ENCODE measurements at places on chromosomes 3 and 15.
A peak's percentile ranks its signal among the peaks of the same experiment; 100 is the strongest.

GRCh38 chr3:69741032-69741767, 1.9 kb downstream of the MITF start:
- no peak for DNase-seq

DNA sequence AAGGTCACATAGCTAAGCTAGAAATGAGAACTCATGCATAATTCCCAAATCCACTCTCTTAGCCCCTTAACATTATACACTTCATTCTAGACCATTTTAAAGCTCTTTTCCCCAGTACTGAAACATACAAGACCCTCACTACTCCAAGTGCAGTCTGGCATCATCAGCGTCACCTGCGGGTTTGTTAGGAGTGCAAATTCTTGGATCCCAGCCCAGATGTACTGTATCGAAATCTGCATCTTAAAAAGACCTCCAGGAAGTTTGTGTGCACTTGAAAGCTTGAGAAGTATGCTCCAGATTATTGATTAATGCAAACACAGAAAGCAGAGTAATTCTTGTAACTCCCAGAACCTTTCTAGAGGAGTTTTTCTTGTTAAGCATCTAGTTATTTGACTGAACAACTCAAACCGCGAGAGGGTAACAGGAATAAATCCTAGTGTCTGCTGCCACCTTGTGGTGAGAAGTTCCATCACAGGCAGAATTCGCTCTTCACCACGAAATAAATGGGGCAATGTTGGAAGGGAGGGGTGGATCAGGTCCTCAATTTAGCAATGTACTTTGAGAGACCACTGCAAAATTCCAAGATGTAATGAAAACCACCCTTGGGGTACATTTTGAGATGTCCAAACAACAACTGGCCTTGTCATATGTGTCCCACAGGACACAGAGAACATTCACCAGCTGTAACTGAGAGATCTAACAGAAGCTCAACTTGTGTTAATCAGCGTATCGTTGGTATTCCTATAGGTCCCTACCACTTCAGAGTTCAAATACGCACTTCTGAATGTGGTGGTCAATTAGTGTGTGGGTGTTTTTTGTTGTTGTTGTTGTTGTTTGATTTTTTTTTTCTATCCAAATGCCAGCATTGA, 583 bp upstream of the C3orf49 start:
- peak; percentile 9 for DNase-seq

- DNase-seq = no peak
Measured at GRCh38 chr15:76358453-76358852, 21.9 kb downstream of the ISL2 start.

DNA sequence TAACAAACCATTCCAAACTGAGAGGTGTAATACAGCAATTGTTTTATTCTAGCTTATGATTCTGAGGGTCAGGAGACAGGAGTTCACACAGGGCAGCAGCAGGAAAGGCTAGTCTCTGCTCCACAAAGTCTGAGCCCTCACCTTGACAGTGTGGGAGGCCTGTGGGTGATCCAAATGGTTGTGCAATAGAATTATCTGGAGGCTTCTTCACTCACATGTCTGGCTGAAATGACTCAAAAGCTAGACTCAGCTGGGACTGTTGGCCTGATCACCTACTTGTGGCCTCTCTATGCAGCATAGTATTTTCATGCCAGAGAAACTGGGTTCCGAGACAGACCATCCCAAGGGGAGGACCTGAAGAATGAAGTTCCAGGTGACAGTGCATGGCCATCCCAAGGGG, 233.9 kb upstream of the UBE2E2 start:
- DNase-seq = no peak

GRCh38 chr3:143249014-143249413, 129.4 kb downstream of the CHST2 start:
- DNase-seq = no peak

- peak; percentile 2 for DNase-seq
Measured at GRCh38 chr3:129398803-129399144, 29.7 kb downstream of the EFCAB12 start.

DNA sequence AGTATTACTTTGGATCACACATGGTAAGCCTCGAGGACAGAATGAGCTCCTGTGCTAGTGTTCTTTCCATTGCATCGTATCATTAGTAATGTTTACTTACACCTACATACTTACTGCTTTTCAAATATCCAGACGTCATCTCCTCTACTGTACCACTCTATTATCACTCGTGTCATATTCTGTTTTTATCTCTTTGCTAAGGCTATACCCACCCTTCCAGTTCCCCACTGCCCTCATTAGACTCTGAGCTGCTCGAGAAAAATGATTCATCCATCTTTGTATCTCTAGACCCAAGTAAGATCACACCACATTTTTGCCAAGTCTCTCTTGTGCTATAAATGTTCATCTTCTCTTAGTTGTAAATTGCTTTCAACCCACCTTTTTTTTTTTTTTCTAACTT, 245.7 kb downstream of the TIGIT start:
- no peak for DNase-seq

DNA sequence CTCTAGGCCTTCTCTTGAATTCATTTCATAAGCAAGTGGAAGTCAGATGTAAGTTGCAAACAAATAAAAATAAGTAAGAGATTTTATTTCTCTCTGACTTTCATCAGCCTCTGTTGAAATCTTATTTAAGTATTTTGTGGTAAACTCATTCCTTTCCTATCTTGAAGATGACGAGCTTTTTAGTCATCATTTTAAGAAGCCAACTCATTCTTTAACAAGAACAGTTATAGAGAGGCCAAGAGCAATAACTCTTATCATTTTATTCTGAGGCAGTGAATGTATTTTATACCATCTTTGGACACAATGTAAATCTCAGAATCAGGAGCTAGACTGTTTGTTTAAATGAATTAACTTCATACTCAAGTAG, 147.5 kb upstream of the MBNL1 start:
- DNase-seq = no peak

GRCh38 chr3:54866251-54866650, 61.6 kb downstream of the LRTM1 start:
- DNase-seq = no peak

GRCh38 chr3:7146529-7146928, 285.6 kb downstream of the GRM7 start:
- no peak for DNase-seq

- DNase-seq = no peak
Measured at GRCh38 chr3:10462641-10463532, 42.5 kb downstream of the ATP2B2 start.

DNA sequence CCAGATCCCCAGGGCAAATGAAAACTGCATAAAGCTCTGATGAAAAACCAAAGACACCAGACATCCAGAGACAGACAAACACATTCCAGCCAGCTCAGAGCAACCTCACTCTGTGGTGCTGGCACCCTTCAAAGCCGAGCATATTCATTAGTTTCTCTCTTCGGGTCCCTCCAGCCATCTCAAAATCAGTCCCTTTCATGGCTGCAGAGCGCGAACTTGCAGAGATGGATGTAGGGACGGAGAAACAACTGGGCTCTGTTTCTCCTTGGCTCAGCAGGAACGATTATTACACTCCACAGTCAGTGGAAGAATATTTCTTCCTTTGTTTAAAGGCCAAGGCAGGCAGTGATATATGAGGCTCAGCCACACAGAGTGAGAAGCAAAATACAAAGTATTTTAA, 50.4 kb upstream of the SYN2 start:
- no peak for DNase-seq

DNA sequence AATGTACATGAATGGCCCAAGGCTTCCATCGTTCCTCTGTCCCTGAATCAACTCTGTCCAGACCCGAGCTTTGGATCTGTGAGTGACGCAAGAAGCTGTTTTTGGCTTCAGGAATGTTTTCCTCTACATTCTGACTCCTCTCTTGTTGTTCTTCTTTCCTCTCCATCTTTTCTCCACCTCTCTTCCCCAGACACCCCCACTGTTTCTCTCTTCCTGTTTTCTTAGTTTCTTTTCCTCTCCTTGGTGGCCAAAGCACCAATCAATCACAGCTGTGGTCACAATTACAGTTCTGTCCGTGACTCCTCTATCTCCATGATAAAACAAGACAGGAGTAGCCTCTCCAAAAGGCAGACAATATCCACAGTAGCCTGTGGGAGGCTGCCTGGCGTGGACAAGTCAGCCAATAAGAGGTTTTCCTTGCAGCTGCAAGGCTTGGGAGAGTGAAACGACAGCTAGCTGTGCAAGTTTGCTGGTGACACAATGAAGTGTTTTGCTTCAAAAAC, 4.9 kb upstream of the TMEM212 start:
- no peak for DNase-seq

GRCh38 chr15:42742149-42742548, 5.2 kb upstream of the CDAN1 start:
- DNase-seq = no peak

GRCh38 chr15:69743091-69743490, 290.5 kb downstream of the RPLP1 start:
- no peak for DNase-seq

GRCh38 chr3:132966374-132966773, 71.8 kb upstream of the TMEM108 start:
- no peak for DNase-seq

- DNase-seq = no peak
Measured at GRCh38 chr15:31149088-31149505, 47.6 kb upstream of the TRPM1 start.

GRCh38 chr15:84983711-84984110, 2.1 kb downstream of the PDE8A start:
- DNase-seq = no peak

GRCh38 chr3:37935756-37936666, 54.6 kb upstream of the VILL start:
- DNase-seq = no peak

DNA sequence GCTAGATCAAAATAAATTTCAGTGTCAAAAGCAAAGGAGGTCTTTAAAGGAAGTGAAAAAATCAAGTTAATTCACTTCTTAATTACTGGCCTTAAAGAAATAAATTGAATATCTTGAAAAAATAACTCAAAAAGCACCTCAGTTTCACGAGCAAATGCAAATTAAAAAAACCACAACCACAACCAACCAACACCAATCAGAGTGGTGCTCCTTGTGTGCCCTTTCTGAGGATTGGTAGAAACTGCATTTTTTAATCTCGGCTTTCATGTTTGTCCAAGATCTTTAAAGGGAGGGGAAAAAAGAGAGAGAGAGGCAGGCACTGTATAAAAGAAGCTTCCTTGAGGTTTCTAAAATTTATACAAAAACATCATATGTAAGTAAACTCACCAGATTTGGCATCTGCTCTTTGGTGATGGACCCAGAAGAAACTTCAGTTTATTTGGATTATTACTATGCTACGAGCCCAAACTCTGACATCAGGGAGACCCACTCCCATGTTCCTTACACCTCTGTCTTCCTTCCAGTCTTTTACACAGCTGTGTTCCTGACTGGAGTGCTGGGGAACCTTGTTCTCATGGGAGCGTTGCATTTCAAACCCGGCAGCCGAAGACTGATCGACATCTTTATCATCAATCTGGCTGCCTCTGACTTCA, at the start of gene GPR15:
GPR15 (plus strand) TSS at position 357 of the 653 bp plus-strand sequence; CDS start at position 413, 56 bp downstream.
- no peak for DNase-seq

GRCh38 chr3:184448321-184449160, 68.7 kb downstream of the CHRD start:
- no peak for DNase-seq

DNA sequence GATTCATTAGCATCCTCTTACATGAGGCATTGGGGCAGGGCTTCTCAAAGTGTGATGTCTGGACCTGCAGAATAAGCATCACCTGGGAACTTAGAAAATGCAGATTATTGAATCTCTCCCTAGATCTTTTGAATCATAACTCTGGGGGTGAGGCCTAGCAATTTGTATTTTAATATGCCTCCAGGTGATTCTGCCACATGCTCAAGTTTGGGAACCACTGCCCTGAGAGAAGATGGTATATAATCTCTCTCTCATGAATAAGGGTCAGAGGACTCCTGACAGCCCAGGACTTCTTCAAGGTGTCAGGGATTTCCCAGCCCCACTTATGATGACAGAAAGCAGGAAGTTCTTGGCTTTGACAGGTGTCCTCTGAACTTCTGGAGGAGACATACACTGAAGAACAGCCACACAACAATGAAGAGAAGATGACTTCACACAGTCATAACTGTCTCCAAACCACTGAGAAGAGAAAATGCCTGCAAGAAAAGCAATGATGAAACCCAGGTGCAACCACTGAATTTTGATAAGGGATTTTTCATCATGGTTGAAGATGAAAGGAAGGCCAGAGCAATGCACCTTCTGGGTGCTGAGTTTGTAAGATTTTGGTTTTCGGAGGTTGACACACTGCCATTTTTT, 211.9 kb upstream of the MRPL3 start:
- no peak for DNase-seq

DNA sequence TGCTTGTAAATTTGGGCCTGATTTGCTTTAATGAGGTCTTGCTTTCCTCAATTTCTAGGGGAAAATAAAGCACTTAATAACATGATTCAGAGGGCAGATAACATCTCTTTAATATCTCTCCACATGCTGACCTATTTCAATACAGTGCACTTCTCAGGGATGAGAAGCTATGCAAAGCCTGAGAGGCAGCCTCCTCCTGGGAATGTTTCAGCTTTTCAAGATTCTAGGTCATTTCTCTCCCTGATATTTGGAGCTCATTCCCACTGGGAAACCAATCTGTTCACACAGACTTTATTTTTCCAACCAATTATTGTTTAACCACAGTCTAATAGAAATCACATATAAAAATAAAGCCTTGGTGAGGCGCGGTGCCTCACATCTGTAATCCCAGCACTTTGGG, 67.0 kb upstream of the LSAMP start:
- no peak for DNase-seq

DNA sequence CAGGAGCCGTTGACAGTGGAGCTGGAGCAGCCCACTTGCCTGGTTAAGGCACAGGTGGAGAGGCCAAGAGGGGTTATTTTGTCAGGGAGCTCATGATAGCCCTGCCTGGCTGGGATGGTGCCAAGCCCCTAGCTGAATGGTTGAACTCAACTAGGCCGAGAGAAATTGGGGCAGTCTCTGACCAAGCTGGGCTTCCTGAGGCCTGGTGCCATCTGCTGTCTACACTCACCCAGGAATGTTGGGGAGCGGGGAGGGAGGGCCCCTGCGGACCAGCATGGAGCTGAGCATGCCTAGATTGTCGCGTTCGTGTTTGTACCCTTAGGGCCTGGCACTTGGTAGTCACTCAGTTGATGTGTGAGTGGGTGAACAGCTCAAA, 1.2 kb downstream of the BRPF1 start:
- DNase-seq = no peak

DNA sequence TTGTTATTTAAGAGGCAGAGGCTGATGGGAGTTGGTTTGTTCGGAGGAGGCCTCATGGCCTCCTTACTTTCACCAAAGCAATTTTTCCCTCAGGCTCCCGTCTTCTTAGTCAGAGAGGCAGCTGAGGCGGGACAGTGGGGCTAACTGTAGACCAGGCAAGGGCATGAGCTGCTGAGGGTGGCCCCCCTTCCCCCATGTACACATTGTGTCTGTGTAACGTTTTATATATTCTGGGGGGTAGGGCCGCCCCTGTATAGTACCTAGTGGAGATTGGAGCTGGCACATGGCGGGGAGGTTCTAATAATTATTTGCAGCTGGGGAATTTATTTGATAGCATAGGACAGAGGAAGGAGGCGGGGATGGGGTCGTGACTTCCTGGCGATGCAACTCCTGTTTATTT, 35.1 kb downstream of the NGRN start:
- no peak for DNase-seq

GRCh38 chr3:62252438-62253157, 120.8 kb downstream of the FEZF2 start:
- no peak for DNase-seq

- no peak for DNase-seq
Measured at GRCh38 chr3:195773956-195774537, 37.7 kb downstream of the MUC4 start.

Measured in stimulated activated CD8-positive, alpha-beta memory T cell treated with anti-CD3 and anti-CD28 coated beads, Interleukin-7, amount 100 ng/mL, for 24 hours (primary cell).